ENCODE measurements at places on chromosomes 4 and X.

- DNase-seq, result no peak
Measured at GRCh38 chr4:118749347-118749988, 64.3 kb downstream of the METTL14 start.

DNA sequence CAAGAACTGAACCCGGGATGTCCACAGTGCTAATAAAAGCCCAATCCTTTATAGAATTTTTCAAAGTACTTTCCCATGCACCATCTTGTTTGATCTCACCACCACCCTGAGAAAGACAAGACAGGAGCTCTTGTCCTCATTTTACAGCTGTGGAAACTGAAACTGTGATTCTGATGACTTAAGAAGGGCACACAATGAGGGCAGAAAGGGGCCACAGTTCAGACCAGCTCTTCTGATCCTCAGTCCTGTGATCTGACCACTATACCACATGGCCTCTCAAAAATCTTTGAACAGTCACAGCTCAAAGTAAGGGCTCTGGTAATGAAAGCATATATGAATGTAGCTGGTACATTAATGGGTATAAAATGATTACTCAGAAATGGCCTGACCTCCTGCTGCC lies 127.3 kb upstream of the CPEB2 start:
- DNase-seq, result no peak

GRCh38 chr4:3210467-3210866 lies 38.5 kb upstream of the MSANTD1 start:
- no peak for DNase-seq

GRCh38 chr4:80124246-80125211 lies 51.5 kb upstream of the ANTXR2 start:
- DNase-seq, result no peak

DNA sequence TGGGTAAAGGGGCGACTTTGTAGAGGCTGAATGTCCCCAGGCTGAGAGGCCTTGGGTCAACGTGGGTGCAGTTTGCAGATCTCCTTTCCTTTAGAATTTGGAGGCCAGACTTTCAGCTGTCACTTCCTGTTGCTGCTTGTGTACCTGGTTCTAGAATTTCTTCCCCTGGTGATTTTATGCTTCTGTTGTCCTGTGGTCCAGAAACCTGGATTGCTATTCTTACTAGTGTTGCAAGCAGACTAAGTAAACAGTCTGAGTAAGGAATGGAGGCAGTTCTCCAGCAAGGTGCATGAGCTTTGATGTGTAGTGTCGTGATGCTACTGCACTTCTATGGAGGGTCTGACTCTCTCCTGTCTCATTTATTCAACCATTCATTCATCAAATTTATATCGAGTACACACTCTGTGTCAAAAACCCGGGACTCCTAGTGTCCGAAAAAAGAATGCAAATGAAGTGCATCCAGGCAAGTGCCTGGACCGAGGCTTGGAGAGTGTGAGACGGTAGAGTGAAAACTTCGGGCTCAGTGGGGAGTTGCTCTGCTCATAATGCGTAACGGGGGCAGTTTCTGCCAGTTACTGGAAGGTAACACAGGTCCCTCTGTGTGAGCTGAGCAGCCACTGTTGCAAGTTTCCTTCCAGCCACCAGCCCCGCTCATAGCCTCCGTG lies 83.3 kb downstream of the SORCS2 start:
- DNase-seq, result no peak

- DNase-seq, result no peak
Measured at GRCh38 chr4:148881860-148882643, 439.8 kb upstream of the NR3C2 start.

DNA sequence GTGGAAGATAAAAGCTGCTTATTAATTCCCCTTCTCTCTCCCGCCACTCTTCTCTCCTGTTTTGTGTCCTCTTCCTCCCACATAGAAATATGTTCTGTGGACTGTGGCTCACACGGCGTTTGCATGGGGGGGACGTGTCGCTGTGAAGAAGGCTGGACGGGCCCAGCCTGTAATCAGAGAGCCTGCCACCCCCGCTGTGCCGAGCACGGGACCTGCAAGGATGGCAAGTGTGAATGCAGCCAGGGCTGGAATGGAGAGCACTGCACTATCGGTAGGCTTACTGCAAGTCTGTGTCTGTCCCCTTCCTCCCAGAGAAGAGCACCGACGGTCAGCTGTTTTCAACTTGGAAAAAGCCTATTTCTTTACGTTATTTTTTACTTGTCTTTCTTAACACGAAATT lies 229.1 kb downstream of the DCTD start:
- DNase-seq, result no peak

GRCh38 chr4:654503-654845 lies 19.6 kb downstream of the ATP5ME start:
- DNase-seq, result no peak

GRCh38 chr4:105060628-105061027 lies 86.0 kb upstream of the TET2 start:
- no peak for DNase-seq

DNA sequence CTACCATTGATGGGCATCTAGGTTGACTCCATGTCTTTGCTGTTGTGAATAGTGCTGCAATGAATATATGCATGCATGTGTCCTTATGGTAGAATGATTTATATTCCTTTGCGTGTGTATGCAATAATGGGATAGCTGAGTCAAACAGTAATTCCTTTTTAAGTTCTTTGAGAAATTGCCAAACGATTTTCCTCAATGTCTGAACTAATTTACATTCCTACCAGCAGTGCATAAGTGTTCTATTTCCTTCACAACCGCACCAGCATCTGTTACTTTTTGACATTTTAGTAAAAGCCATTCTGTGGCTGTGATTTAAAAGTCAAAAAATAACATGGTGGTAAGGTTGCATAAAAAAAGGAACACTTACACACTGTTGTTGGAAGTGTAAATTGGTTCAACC lies 103.1 kb upstream of the FAM47B start:
- no peak for DNase-seq
